ENCODE measurements at places on chromosomes 4 and X. TPM values are rescaled to one million over a fixed set of nuclear protein-coding genes. Genes with fewer than 3 reads are reported as not detected.

GRCh38 chr4:91076147-91076546 lies 949.0 kb downstream of the CCSER1 start:
- peaks cover 16% of the 10 kb centered on the region for H3K36me3 ChIP-seq
- no peak for DNase-seq
- no peak overlapping the region for H3K4me3 ChIP-seq
- H3K27ac ChIP-seq = no peak overlapping the region
- no peaks in the 10 kb centered on the region for H3K27me3 ChIP-seq
- no peaks in the 10 kb centered on the region for H3K4me1 ChIP-seq

DNA sequence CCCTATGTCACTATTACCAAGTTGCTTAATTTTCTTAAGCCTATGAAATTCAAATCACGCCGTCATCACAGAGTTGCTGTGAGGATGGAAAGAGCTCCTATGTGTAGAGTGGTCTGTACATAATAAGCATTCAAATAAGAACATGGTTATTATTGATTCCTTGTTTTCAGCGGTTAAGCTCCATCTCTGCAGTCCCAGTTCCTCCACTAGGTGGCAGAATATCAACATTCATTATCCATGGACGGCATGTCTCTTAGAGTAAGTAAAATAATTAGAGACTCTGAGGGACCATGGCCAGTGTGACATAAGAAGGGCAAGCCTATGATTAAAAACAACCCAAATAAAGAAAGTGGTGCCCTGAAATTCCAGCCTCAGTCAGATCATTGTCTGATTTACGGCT lies 132.5 kb upstream of the NHS start:
- H3K27ac ChIP-seq = no peak overlapping the region
- no peak overlapping the region for H3K4me3 ChIP-seq
- DNase-seq = peak; percentile 66
- H3K27me3 ChIP-seq = peaks cover 8% of the 10 kb centered on the region
- H3K4me1 ChIP-seq = peaks cover 5% of the 10 kb centered on the region

- H3K27me3 ChIP-seq = no peaks in the 10 kb centered on the region
- no peak for DNase-seq
- no peaks in the 10 kb centered on the region for H3K36me3 ChIP-seq
- H3K27ac ChIP-seq = no peak overlapping the region
Observed at GRCh38 chr4:28225689-28226353, 1365.2 kb downstream of the STIM2 start.

DNA sequence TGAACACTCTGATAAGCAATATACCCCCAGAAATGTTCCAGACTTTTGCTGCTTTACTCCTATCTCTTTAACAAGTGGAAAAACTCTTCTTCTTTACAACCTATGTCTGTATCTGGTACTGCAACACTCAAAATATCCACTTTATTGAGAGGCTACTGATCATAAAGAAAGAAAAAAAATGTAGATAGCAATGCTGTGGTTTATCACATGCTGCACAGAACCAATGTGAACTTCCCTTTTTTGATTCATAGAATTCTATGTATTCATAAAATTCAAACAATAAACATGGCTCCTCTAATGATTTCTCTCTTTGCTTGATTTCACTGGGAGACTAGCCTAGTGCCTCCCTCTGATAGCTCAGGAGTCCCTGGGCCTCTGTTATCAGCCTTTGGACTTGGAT lies 223.5 kb downstream of the ZNF674 start:
- no peaks in the 10 kb centered on the region for H3K36me3 ChIP-seq
- no peak overlapping the region for H3K27ac ChIP-seq
- no peaks in the 10 kb centered on the region for H3K27me3 ChIP-seq
- peaks cover 16% of the 10 kb centered on the region for H3K4me1 ChIP-seq
- DNase-seq = no peak

The RNF212 gene
- total RNA-seq = 5.0 TPM

DNA sequence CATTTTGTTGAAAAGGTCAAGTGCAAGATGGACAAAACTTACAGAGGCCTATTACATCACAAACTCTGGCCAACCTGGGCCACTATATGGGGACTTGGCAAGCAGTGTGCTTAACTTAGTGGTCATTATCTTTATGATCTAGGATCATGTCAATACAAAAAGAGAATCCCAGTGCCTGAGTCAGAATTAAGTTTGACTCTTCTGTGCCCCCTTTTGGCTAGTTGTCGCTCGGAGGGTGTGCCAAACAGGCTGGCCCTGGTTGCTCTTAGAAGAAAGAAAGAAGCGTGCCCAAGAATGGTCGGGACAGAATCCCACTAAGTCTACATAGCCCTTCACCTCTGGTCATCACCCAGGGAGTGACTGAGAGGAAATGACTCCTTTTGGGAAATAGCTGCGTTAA lies 100.1 kb downstream of the EIF4E start:
- H3K27me3 ChIP-seq = no peaks in the 10 kb centered on the region
- no peaks in the 10 kb centered on the region for H3K36me3 ChIP-seq
- H3K4me3 ChIP-seq = no peak overlapping the region
- no peak overlapping the region for H3K27ac ChIP-seq
- no peak for DNase-seq

The BMPR1B gene
- 26.8 TPM for total RNA-seq

GRCh38 chrX:139581068-139581467 lies 50.5 kb downstream of the F9 start:
- H3K4me3 ChIP-seq = no peak overlapping the region
- H3K27ac ChIP-seq = no peak overlapping the region
- no peaks in the 10 kb centered on the region for H3K4me1 ChIP-seq
- DNase-seq = no peak
- peaks cover 38% of the 10 kb centered on the region for H3K27me3 ChIP-seq

DNA sequence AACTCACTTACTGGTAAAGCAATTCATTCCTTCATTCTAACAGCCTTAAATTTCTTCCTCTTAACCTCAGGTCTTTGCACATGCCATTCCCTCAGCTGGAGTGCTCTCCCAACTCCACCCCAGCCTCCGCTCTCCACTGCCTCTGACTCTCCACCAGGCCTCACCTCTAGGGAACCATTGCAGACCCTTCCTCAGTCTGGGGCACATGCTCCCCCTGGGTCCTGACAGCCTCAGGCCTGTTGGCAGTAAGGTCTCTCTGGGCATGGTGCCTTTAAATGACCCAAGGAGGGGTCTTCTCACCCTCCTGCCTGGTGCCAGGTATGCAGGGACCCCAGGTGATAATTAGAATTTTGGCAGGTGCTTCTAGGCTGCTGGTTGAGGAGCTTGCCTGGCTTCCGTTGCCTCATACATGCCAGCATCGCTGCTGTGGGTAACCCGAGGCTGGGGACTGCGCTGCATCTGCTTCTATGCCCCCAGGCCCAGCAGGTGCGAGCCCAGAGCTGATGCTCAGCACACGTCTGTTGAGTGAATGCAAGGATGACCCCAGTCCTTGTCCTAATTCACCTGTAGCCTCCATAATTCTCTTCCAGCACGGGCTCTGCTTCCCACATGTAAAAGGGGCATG lies 27.5 kb upstream of the GPR78 start:
- no peak for DNase-seq
- no peak overlapping the region for H3K4me3 ChIP-seq
- no peak overlapping the region for H3K27ac ChIP-seq
- no peaks in the 10 kb centered on the region for H3K36me3 ChIP-seq
- no peaks in the 10 kb centered on the region for H3K4me1 ChIP-seq

GRCh38 chr4:66741081-66741480 lies 804.2 kb downstream of the CENPC start:
- H3K27ac ChIP-seq = no peak overlapping the region
- H3K36me3 ChIP-seq = no peaks in the 10 kb centered on the region
- H3K4me3 ChIP-seq = no peak overlapping the region
- no peak for DNase-seq

GRCh38 chrX:34875204-34875603 lies 67.4 kb upstream of the FAM47B start:
- no peak for DNase-seq
- H3K27me3 ChIP-seq = no peaks in the 10 kb centered on the region
- peaks cover 3% of the 10 kb centered on the region for H3K36me3 ChIP-seq
- no peak overlapping the region for H3K4me3 ChIP-seq
- H3K4me1 ChIP-seq = peaks cover 4% of the 10 kb centered on the region
- H3K27ac ChIP-seq = no peak overlapping the region

The BRS3 gene
- total RNA-seq = not detected

GRCh38 chr4:38574559-38575333 lies 89.3 kb upstream of the KLF3 start:
- no peak overlapping the region for H3K4me3 ChIP-seq
- no peaks in the 10 kb centered on the region for H3K27me3 ChIP-seq
- peaks cover 7% of the 10 kb centered on the region for H3K4me1 ChIP-seq
- H3K36me3 ChIP-seq = peaks cover 3% of the 10 kb centered on the region

- H3K36me3 ChIP-seq = peaks cover 2% of the 10 kb centered on the region
- no peak for DNase-seq
- H3K4me1 ChIP-seq = peaks cover 8% of the 10 kb centered on the region
- H3K4me3 ChIP-seq = no peak overlapping the region
- H3K27ac ChIP-seq = peak overlapping the region; percentile 13
- no peaks in the 10 kb centered on the region for H3K27me3 ChIP-seq
Observed at GRCh38 chrX:39633293-39633692, 464.5 kb downstream of the BCOR start.

The PPBP gene
- not detected for total RNA-seq

DNA sequence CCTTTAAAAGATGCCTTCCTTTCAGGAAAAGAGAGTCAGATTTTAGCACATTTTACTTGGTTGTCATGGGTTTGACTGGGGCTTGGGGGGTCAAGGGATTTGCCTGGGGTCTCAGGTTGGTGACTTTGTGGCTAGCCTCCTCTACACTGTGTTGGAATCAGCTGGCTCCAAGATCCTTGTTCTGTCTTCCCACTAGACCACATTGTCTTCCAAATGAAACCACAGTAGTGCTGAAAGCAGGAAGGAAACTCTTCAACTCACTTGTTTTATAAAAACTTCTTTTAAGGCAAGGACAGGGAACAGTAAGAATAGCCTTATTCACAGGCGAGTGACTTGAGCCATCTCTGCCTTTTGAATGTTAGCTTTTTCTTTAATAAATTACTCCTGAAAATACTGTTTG lies 37.0 kb upstream of the OTUD4 start:
- H3K4me1 ChIP-seq = peaks cover 5% of the 10 kb centered on the region
- no peak overlapping the region for H3K4me3 ChIP-seq
- H3K27ac ChIP-seq = no peak overlapping the region
- no peaks in the 10 kb centered on the region for H3K36me3 ChIP-seq
- DNase-seq = no peak
- H3K27me3 ChIP-seq = peaks cover 5% of the 10 kb centered on the region

DNA sequence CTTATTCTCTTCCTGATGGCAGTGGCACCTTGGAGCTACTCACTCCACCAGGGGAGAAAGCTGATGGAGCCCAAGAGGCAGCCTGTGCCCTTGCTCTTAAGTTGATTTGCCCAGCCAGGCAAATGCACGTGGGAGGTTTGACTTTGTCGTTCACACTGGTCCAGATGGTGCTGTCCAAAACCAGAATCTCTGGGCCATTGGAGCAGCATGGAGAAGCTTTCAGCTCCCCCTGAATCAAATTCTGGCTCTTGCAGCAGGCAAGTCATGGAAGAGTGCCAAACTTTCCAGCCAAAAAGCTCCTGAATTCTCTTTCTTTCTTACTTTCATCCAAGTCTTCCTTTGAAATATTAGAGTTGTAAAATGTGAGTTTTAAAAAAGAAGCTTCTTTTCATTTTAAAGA lies 970.4 kb downstream of the RPA4 start:
- peaks cover 48% of the 10 kb centered on the region for H3K4me1 ChIP-seq
- H3K27me3 ChIP-seq = no peaks in the 10 kb centered on the region
- no peak for DNase-seq
- no peak overlapping the region for H3K4me3 ChIP-seq

DNA sequence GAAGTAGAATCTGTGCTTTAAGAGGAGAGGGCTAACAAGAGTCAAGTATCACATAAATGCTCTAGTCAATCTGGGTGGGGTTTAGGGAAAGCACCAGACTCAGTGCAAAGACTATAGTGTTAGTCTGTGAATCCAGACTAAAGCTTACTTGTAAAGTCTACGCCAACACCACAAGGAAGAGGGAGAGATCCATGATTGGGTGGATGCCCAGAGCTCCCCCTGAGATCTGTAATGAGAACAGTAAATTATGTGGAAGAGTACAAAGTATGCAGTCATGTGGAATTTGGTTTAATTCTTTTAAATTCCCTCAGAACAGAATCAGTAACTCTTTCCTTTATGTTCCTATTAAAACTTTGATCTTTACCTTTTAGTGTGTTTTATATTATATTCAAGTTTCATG lies 354.7 kb upstream of the SPANXN4 start:
- DNase-seq = no peak
- H3K27ac ChIP-seq = no peak overlapping the region
- peaks cover 4% of the 10 kb centered on the region for H3K36me3 ChIP-seq
- no peaks in the 10 kb centered on the region for H3K4me1 ChIP-seq

- no peak for DNase-seq
- H3K27me3 ChIP-seq = peaks cover 71% of the 10 kb centered on the region
- no peak overlapping the region for H3K27ac ChIP-seq
- H3K36me3 ChIP-seq = no peaks in the 10 kb centered on the region
- peaks cover 28% of the 10 kb centered on the region for H3K4me1 ChIP-seq
Observed at GRCh38 chr4:121073672-121074381, 1.5 kb upstream of the NDNF start.

- H3K36me3 ChIP-seq = peaks cover 3% of the 10 kb centered on the region
- no peaks in the 10 kb centered on the region for H3K27me3 ChIP-seq
- no peak for DNase-seq
- peaks cover 34% of the 10 kb centered on the region for H3K4me1 ChIP-seq
- H3K27ac ChIP-seq = peak overlapping the region; percentile 27
- no peak overlapping the region for H3K4me3 ChIP-seq
Observed at GRCh38 chr4:38323141-38323641, 340.8 kb upstream of the KLF3 start.

- peaks cover 12% of the 10 kb centered on the region for H3K27me3 ChIP-seq
- H3K36me3 ChIP-seq = no peaks in the 10 kb centered on the region
- H3K27ac ChIP-seq = no peak overlapping the region
- no peak overlapping the region for H3K4me3 ChIP-seq
- H3K4me1 ChIP-seq = no peaks in the 10 kb centered on the region
- peak; percentile 51 for DNase-seq
Observed at GRCh38 chrX:69493193-69493592, 10.9 kb upstream of the NALF2 start.

DNA sequence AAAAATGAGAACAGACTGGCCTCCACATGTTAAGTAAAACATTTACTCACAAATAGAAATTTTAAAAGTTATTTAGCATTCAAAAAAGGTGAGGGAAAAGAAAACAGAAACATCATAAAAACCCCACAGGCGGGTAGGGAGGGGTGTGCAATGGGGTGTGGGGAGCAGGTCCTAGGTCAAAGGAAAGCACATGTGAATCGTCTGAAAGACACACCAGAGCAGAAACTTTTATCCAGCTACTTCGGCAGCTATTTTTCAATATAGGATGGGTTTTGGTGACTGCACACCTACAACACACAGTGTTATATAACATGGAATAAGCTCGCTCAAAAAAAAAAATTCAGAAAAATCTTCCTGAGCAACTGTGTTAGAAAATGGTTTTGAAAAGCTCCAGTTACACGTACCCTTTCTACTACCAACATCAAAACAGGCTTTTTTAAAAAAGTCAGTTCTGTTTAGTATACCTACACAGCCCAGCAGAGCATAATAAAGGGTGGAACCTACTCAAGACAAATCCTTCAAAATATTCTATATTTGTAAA lies 1.6 kb downstream of the OTUD4 start:
- peaks cover 34% of the 10 kb centered on the region for H3K4me1 ChIP-seq
- peak overlapping the region; percentile 10 for H3K27ac ChIP-seq
- no peak for DNase-seq
- H3K4me3 ChIP-seq = peak overlapping the region; percentile 95
